ENCODE measurements at places on chromosomes 1 and 21. TPM values are rescaled to one million over a fixed set of nuclear protein-coding genes. Genes with fewer than 3 reads are reported as not detected.

DNA sequence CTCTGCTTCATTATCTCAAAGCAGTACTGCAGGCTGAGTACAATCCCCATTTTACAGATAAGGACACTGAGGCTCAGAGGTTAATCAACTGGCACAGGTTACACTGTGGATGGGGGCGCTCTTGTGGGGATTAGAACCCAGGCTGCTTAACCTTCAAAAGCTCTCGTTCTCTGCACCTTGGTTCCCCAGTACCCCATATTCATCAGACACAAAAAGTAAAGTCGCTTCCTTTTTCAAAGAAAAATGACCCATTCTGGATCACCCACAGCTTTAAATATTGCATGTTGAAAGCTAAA is 20.5 kb downstream of the SSBP3 start:
- no peaks in the 10 kb centered on the region for H3K27me3 ChIP-seq
- no peak overlapping the region for H3K4me3 ChIP-seq
- peaks cover 20% of the 10 kb centered on the region for H3K4me1 ChIP-seq
- no peaks in the 10 kb centered on the region for H3K36me3 ChIP-seq
- H3K27ac ChIP-seq, result peak overlapping the region; percentile 76

DNA sequence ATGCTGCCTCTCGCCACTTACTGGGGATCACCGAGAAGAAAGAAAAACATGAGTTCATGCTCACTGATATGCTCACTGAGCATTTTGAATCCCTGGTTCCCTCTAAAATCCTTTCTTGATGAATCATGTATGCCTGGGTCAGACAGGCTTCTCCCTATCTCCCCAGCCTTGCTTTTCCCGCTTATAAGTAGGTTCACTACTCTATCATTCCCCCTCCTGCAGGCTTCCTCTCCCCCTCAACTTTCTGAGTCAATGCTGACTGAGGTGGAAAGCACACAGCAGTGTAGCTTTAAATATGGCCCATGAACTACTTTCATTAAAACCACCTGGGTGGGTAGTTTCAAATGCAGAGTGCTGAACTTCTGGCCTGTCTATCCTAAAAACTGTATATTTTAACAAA is 41.7 kb downstream of the FMO4 start:
- H3K4me1 ChIP-seq, result peaks cover 11% of the 10 kb centered on the region
- H3K4me3 ChIP-seq, result no peak overlapping the region
- no peaks in the 10 kb centered on the region for H3K27me3 ChIP-seq
- no peaks in the 10 kb centered on the region for H3K36me3 ChIP-seq
- H3K27ac ChIP-seq, result no peak overlapping the region

GRCh38 chr1:247111700-247112478 is 7.7 kb upstream of the ZNF669 start:
- peak; percentile 78 for DNase-seq
- peaks cover 5% of the 10 kb centered on the region for H3K4me1 ChIP-seq
- H3K27me3 ChIP-seq, result no peaks in the 10 kb centered on the region

GRCh38 chr1:229159668-229160544 is 111.0 kb upstream of the RAB4A start:
- no peak overlapping the region for H3K4me3 ChIP-seq
- no peaks in the 10 kb centered on the region for H3K27me3 ChIP-seq
- no peaks in the 10 kb centered on the region for H3K36me3 ChIP-seq
- DNase-seq, result no peak

DNA sequence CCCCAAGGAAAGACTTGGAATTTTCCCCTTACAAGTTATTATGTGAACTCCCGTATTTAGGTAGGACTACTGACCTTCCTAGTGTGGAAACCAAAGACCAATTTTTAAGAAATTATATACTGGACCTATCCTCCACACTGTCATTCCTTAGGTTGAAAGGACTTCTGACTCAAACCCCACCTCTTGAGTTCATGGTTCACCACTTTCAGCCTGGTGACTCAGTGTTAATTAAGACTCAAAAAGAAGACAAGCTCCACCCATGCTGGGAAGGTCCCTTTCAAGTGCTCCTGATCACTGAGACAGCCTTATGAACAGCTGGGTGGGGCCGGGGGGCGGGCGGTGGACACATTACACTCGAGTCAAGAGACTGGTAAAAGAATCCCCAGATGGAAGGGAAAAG is 113.2 kb downstream of the LRRC53 start:
- H3K27ac ChIP-seq, result no peak overlapping the region
- no peak for DNase-seq
- H3K36me3 ChIP-seq, result no peaks in the 10 kb centered on the region
- peaks cover 16% of the 10 kb centered on the region for H3K4me1 ChIP-seq

- H3K36me3 ChIP-seq, result no peaks in the 10 kb centered on the region
- no peak overlapping the region for H3K27ac ChIP-seq
- H3K4me3 ChIP-seq, result no peak overlapping the region
- DNase-seq, result no peak
Measured at GRCh38 chr1:183983371-183984105, 54.0 kb downstream of the COLGALT2 start.

- no peak for DNase-seq
- no peak overlapping the region for H3K4me3 ChIP-seq
- H3K4me1 ChIP-seq, result peaks cover 57% of the 10 kb centered on the region
- peak overlapping the region; percentile 95 for H3K27ac ChIP-seq
- no peaks in the 10 kb centered on the region for H3K27me3 ChIP-seq
Measured at GRCh38 chr1:10685196-10685807, 111.1 kb downstream of the CASZ1 start.

GRCh38 chr1:206566999-206567398 is 45.3 kb downstream of the EIF2D start:
- H3K36me3 ChIP-seq, result no peaks in the 10 kb centered on the region
- H3K4me1 ChIP-seq, result no peaks in the 10 kb centered on the region
- no peak overlapping the region for H3K4me3 ChIP-seq

DNA sequence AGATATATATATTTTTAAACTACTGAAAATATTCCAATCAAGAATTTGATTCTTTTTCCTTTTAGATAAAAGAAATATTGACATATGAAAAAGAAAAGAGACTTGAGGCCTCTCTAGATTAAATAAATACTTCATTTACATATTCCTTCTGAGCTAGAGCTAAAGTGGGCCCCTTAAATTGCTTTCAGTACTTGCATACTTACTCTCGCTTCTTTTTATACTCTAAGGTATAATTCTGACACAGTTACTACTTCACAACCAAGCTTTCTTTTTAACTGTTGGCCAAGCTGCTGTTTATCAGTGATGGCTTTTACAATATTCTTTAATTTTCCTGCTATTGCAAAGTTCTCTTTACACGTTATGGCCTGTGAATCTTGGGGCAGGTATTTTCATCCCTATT is 24.6 kb downstream of the EXTL2 start:
- no peaks in the 10 kb centered on the region for H3K27me3 ChIP-seq
- no peaks in the 10 kb centered on the region for H3K36me3 ChIP-seq
- no peak overlapping the region for H3K27ac ChIP-seq
- no peaks in the 10 kb centered on the region for H3K4me1 ChIP-seq
- no peak overlapping the region for H3K4me3 ChIP-seq
- DNase-seq, result no peak

- no peaks in the 10 kb centered on the region for H3K4me1 ChIP-seq
- H3K27me3 ChIP-seq, result no peaks in the 10 kb centered on the region
- H3K4me3 ChIP-seq, result no peak within 1 kb of the TSS
- no peaks in the 10 kb centered on the region for H3K36me3 ChIP-seq
- no peak within 1 kb of the TSS for H3K27ac ChIP-seq
Measured at GRCh38 chr1:32208891-32209328, at the start of gene DCDC2B. DCDC2B (plus strand) TSS chr1:32209089; CDS start chr1:32209094, 5 bp downstream.

DNA sequence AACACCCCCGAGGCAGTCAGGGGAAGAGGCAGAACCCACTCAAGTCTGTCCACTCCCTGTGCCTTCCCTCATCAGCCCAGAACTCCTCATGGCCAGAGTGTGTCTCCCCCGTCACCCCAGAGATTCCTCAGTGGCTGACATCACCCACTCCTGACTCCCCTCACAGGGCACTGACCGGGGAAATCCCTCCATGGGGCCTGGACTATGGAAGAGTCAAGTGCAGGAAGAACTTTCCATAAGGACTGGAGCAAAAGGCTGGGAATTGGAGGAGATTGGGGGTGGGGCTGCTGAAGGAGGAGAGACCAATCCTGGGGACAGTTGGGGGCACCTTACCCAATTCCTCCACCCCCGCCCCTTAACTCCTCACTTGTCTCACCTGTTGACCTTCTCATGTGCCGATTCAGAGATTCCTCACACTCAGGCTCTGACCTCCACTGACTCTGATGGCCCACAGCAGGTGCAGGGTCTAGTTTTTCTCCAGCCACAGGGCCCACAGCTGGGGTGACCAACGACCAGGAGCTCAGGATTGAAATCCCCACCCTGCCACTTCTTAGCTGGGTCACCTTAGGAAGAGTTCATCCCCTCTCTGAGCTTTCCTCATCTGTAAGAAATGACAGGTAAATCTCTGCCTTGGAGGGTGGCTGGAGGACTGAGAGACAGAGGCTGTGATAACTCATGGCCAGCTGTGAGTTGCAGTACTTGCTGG is 481 bp upstream of the EXTL1 start:
- DNase-seq, result no peak
- no peak overlapping the region for H3K4me3 ChIP-seq
- H3K36me3 ChIP-seq, result no peaks in the 10 kb centered on the region
- no peaks in the 10 kb centered on the region for H3K4me1 ChIP-seq

Gene RGS16
- polyA plus RNA-seq, result 18.1 TPM

Gene LRRC71
- polyA plus RNA-seq, result not detected

Gene RBP7
- 0.61 TPM for polyA plus RNA-seq

Gene HES3
- polyA plus RNA-seq, result not detected

Gene TCP10L
- polyA plus RNA-seq, result 0.91 TPM

Measured in hepatocyte (in vitro differentiated cells).